NCI-H187 treated with DMSO at 0.1 percent for 48 hours (cell line): ENCODE measurements at places on chromosomes 11 and 22.

- DNase-seq, result no peak
Measured at GRCh38 chr22:40290516-40290915, 55.8 kb upstream of the ADSL start.

DNA sequence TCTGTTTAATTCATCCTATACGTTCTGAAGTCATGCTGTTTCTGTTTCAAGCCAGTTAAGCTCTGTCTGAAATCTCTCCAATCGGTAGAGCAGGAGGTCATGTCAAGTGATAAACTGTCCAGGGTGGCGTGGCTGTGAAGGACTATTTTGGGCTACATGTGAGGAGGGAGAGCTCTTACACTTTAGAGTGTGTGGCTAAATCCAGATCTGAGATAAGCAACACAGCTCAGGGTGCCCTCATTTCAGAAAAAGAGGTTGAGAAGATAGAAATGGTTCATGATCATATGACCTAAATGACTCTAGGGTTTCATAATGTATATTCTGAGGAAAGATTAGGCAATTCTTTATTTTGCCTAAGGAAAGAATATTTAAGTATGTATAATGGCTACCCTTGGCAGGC is 8.4 kb downstream of the BLID start:
- DNase-seq, result no peak

DNA sequence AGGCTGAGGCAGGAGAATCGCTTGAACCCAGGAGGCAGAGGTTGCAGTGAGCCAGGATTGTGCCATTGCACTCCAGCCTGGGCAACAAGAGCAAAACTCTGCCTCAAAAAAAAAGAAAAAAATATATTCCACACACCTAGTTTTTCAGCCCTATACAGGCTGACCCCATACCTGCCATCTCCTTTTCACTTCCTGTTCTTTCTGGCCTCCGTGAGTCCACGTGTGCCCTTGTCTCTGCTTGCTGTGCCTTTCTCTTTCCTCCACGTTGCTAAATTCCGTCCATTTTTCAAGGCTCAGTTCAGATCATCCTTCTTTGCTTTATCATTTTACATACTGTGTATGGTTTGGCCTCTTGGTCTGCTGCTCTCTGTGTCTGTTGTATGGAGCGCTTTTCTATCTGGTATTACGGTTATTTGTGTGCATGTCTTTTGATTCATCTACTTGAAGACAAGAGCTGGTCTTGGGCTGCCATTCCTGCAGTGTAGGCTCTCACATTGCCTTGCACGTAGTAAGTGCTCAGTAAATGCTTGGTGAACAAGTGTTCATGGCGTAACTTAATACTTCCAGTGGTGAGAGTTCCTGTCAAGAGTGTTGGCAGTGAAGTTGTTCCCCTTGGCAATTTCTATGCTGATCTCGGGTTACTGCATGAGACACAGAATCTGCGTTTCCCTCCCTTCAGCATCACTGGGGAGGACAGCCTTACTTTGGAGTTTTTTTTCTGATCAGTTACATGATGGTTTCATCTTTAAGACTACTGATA is 57.5 kb downstream of the PTPRJ start:
- no peak for DNase-seq

GRCh38 chr11:15889363-15890030 is 466.8 kb downstream of the SOX6 start:
- DNase-seq, result no peak

DNA sequence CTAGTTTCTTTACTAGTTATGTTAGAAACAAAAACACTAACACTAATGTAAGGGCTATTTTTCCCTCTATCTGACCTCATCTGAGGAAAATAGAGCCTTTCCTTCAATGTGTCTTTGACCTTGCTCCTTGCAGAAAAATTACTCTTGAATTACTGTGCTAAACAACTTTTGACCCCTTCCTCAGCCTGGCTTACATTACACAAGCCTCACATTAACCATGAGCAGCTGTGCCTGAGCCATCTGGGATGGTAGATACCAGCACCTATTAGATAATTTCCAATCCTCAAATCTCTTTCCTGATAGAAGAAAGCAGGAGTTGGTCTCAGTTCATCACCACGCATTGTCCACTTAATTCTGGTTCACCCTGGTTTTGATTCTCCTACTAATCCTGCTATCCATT is 134.4 kb upstream of the NCAM1 start:
- no peak for DNase-seq

GRCh38 chr22:47113853-47114415 is 351.5 kb downstream of the TBC1D22A start:
- no peak for DNase-seq

GRCh38 chr11:83678831-83679584 is 392.8 kb upstream of the CCDC90B start:
- no peak for DNase-seq

GRCh38 chr22:41939981-41940831 is 6.7 kb downstream of the CENPM start:
- DNase-seq, result no peak

DNA sequence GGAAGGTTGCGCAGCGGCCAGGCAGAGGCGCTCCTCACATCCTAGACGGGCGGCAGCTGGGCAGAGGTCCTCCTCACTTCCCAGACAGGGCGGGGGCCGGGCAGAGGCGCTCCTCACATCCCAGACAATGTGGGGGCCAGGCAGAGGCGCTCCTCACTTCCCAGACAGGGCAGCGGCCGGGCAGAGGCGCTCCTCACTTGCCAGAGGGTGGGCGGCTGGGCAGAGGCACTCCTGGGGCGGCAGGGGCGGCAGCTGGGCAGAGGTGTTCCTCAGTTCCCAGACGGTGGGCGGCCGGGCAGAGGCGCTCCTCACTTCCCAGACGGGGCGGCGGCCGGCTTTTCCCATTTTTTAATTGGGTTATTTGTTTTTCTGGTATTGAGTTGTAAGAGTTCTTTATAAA is 20.2 kb upstream of the PTS start:
- DNase-seq, result no peak

- DNase-seq, result no peak
Measured at GRCh38 chr22:35046744-35047462, 19.1 kb upstream of the ISX start.

GRCh38 chr11:123306531-123306930 is 111.5 kb upstream of the CLMP start:
- no peak for DNase-seq

GRCh38 chr11:74592441-74593362 is at the start of gene POLD3:
Gene POLD3 (plus strand): TSS chr11:74592582. CDS start chr11:74592659, 77 bp downstream.
- DNase-seq, result peak; percentile 64

DNA sequence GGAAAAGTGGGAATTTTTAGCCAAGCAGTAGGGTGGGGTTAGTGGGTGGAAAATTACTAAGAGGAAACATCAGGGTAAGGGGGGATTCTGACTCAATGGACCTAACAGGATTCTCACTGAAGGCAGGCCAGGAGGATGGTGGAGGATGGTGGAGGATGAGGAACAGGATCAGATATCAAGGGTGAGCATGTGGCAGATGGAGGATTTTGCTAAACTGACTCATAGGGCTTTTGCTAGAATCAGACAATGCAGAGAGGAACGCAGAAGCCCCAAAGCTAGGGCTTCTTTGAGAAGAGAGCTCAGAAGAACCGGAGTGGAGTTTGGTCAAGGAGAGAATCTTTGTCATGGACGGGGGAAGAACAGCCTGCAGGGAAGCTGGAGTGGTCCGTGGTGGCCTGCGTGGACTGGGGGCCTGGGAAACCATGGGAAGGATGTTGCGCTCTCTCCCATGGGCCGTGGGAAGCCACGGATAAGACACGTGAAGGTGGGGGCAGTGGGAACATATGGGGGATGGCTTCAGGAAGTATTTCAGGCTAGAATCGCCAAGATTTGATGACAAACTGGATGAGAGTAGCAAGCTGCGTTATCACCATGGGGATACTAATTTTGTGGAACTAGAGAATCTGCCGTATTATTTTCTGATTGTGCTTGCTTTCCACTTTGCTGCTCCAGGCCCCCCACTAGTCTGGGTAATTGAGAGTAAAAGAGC is 165.2 kb downstream of the LDLRAD3 start:
- no peak for DNase-seq
